ENCODE measurements at places on chromosomes 16 and 17.
A peak's percentile ranks its signal among the peaks of the same experiment; 100 is the strongest.

DNA sequence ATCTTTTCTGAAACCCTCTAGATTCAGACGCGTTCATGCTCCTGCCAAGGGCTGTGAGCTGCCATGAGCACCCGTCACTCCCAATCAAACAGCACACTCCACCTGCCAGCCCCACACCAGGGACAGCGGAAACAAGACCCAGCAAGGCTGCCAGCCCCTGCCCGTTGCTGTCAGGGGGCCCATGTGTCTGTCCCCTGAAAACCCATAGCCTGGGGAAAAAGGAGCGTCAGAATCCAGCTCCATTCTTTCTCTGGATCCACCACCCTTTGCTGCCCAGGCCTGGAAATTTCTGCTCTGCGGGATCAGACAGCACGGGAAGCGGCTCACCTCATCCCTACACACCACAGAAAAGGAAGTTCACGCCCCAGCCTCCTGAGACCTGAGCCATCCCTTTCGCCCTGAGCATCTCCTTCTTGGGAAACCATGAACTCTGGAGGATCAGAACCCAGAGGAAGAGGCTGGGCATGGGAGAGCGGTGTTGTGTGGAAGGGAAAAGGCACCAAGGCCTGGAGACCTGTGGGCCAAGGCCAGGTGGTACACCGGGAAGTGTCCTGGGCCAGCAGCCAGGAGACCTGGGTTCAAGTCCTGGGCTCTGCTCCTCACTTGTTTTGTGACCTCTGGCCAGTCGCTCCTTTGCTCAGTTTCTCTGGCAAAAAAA lies 51.5 kb upstream of the RCVRN start:
- DNase-seq = no peak

- DNase-seq = peak; percentile 62
These were observed 216.7 kb downstream of the RPTOR start for GRCh38 chr17:80761110-80761871.

- peak; percentile 54 for DNase-seq
These were observed 50.8 kb upstream of the ZCCHC14 start for GRCh38 chr16:87543436-87544191.

DNA sequence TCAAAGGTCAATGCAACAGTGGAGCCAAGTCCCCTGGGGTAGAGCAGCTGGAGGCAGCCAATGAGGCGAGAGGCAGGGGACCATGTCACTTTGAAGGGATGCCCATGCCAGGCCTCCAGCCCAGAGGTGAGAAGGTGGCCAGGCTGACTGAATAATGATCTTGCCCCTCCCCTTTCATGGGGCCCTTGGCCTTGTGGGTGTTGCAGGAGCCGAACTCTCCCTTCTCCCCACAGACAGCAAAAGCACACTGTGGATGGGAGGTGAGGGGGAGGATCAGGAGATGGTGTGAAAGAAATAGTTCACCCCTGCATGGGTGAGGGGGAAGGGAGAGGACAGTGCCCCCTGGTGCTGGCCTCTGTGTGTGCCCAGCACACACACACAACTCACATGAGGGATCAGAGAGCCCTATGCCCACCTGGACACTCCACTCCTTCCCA lies 15.8 kb upstream of the TBX21 start:
- no peak for DNase-seq

GRCh38 chr17:3848229-3848835 lies 2.3 kb upstream of the NCBP3 start:
- no peak for DNase-seq

DNA sequence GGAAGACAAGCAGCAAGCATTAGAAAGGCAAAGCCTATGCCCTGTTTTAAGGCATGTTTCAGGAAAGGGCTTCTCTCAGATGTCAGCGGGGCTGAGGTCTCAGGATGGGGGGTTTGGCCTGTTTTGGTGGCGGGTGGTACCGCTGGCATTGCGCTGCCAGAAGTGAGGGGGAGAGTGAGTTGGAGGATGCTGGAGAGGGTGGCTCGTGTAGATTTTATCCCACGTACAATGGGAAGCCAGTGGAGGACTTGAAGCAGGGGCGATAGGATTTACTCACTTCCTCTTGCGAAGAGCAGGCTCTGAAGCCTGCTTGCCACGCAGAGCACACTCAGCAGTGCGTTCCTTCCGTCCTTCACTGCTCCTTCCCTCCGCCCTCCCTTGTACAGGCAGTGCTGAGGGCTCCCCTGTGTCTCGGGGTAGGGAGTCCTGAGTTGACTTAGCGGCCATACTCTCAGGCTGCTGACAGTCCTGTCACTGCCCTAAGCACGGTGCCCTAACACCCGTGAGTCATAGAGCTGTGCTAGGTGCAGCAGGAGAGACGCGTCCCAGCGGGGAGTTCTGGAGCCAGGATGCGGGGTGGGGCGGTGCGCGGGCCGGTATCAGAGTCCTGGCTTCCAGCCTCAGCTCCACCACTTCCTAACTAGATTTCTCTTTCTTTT lies 113.1 kb downstream of the SNX29 start:
- DNase-seq = no peak

DNA sequence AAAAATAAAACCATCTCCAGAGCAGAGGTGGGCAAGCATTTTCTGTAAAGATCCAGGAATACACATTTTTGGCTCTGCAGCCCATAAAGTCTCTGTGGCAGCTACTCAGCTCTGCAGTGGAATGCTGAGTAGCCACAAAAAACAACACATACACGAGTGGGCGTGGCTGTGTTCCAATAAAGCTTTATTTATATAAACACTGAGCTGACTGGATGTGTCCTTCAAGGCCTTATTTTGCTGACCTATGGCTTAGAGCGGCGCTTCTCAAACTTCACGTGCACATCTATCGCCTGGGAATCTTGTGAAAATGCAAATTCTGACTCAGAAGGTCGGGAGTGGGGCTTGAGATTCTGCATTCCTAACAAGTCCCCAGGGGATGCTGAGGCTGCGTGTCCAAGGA lies 39.7 kb downstream of the XYLT1 start:
- no peak for DNase-seq

DNA sequence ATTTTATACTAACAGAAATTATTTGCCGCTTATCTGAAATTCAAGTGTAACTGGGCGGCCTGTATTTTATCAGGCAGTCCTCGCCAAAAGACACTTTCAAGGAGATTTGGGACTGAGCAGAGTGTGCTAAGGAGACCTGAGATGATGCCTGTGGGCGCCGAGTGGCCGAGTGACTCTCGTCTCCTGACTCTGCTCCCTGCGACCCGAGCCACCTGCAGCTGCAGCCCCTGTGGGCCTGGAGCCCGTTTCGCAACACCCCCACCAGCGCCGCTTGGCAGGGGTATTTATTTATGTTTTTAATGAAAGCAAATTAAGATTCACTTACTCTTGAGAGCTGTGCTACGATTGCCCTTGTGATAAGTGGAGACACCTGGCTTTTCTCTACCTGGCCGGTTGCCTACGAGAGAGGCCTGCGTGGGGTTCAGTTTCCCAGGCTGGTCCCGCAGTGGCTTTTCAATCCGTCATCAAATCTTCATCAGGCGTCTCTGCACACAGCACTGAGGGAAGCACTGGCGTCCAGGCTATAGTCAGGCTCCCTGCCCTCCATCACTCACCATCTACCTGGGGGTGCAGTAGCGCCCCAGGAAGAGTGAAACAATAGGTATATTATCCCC lies 124.0 kb downstream of the SEC14L1 start:
- DNase-seq = no peak

DNA sequence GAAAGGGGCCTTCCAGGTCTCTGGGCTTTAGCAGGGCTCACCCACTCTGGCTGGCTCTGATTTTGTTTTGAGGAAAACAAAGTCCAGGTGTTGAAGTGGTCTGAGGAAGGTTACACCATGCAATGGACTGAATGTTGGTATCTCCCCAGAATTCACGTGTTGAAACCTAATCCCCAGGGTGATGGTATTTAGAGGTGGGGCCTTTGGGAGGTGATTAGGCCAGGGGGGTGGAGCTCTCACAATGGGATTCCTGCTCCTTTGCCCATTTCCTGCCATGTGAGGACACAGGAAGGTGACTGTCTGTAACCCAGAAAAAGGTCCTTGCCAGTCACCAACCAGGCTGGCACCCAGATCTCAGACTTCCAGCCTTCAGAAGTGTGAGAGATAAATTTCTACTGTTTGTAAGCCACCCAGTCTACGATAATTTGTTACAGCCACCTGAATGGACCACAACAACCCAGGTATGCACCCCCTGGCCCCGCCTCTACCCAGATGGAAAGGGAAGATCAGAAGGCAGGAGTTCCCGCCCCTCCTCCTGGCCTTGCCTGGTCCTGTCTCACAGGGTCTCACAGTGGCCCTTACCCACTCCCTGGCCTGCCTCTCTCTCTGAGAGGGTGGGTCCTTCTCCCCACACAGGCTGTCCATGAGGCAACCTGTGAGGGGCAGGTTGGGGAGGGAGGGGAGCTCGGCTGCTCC lies 32.0 kb downstream of the LRRC75A start:
- no peak for DNase-seq

DNA sequence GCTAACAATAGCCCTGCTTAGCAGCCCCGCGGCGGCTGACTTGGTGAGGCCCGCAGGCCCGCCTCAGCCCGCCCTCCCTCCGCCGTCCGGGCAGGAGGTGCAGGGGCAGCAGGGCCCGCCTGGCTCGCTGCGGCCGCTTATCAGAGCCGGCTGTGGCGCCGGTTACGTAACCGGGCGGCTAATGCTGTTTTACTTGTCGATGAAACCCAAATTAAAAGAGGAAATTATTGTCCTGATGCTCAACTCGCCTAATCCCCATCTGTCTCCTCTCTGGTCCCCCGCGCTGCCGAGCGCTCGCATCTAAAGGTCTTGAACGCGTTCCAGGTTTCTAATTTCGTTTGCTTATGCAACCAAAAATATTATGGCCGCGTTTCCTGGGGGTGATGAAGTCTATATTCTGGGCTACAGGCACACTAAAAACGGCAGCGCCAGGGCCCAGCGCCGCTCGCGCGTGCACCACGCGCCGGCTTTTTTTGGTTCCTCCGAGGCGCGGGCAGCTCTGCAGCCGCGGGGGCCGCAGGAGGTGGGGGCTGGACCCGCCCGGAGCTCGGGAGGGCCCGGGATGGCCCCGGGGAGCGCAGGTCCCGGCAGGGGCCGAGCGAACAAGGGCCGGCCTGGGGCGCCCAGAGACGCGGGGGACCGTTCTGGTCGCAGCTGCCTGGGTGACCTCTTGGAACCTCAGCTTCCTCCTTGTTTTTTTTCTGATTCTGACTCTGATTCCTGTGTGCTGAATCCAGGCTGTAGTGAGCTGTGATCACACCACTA lies 65.2 kb upstream of the TOB1 start:
- no peak for DNase-seq

DNA sequence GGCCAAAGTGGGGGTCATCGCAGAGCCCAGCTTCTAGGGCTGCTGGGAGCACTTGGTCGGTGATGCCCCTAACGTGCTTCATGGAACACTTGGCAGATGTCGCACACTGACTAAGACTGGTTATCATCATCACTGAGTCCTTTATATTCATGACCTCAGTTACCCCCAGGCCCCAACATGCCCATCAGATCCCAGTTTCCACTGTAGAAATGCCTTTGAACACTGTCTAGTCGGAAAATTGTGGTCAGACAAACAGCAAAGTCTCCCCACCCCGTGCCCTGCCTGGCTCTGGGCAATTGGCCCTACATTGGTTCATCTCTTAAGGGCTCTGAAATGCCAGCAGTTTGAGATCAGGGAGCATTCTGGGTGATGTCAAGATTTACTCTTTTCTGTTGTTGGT lies 51.3 kb downstream of the NKD1 start:
- DNase-seq = no peak

GRCh38 chr16:75256696-75257343 lies 5.4 kb upstream of the BCAR1 start:
- DNase-seq = no peak

DNA sequence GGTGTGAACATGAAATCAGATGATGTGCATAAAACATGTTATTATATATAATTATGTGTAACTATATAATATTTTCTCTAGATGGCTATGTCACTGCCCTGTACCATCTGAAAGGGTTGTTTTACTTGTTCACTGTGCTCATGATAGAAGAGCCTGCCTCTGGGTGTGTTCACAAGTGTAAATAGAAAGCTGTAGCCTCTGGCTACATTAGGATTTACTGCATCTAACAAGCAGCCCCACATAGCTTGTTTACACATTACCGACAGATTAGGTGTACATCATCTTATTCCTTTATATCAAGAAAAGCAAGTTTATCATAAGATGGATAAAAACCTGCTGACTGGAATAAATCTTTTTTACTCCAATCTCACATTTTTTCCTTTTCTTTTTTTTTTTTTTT lies 46.1 kb downstream of the CHD9 start:
- no peak for DNase-seq

- DNase-seq = no peak
These were observed 344.5 kb downstream of the SEC14L1 start for GRCh38 chr17:77485089-77485833.

- no peak for DNase-seq
These were observed 96.3 kb downstream of the TNFRSF13B start for GRCh38 chr17:16875662-16876061.

- DNase-seq = no peak
These were observed 22.9 kb downstream of the RDM1 start for GRCh38 chr17:35907691-35908090.

DNA sequence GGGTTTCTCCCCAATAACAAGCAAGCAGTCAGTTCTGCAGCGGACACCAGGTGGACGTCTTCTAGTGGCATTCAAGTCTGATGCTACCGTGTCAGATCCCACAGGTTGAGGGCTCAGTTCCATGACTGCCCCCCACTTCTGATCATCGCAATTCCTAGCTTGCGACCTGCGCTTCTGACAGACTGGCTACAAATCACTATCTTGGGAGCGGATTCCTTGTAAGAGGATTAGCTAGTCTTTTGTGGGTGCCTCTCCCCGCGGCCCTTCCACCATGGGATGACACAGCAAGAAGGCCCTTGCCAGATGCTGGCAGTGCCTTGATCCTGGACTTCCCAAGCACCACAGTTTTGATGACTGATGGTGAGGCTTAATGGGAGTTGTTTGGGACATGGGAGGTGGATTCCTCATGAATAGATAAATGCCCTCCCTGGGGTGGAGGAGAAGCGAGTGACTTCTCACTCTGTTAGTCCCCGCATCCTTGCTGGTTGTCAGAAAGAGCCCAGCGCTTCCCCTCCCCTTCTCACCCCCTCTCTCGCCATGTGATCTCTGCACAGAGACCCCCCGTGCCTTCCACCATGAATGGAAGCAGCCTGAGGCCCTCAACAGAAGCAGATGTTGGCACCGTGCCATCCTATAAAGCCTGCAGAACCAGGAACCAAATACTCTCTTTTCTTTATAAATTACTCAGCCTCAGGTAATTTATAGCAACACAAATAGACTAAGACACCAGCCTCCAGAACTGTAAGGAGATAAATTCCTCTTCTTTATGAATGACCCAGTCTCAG lies 19.1 kb downstream of the CDIP1 start:
- no peak for DNase-seq

DNA sequence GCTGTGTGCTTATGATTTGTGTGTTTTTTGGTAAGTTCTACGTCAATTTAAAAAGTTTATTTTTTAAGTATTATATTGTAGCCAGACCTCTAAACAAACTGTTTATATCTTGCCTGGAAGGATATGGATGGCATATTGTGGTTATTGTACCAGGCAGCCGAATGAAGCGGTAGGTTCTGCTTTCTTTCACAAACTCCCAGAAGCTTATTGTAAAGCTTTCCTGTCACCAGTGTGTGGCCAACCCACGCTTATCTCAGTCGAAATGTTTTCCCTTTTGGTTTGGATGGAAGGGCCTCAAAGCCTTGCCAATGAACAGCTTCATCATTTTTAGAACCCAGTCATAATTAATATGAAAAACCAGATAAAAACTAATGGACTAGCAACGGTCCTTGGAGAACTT lies 53.1 kb downstream of the CYB5B start:
- no peak for DNase-seq
